ENCODE measurements at places on chromosomes 1 and 21.

GRCh38 chr1:204599098-204599497 lies 82.9 kb downstream of the MDM4 start:
- no peak for DNase-seq

- no peak for DNase-seq
These were observed 230.7 kb upstream of the DUSP10 start for GRCh38 chr1:221972276-221973235.

- DNase-seq: no peak
These were observed 283.6 kb upstream of the C1orf105 start for GRCh38 chr1:172136925-172137324.

- DNase-seq: no peak
These were observed 186.5 kb downstream of the ROR1 start for GRCh38 chr1:63960326-63960725.

DNA sequence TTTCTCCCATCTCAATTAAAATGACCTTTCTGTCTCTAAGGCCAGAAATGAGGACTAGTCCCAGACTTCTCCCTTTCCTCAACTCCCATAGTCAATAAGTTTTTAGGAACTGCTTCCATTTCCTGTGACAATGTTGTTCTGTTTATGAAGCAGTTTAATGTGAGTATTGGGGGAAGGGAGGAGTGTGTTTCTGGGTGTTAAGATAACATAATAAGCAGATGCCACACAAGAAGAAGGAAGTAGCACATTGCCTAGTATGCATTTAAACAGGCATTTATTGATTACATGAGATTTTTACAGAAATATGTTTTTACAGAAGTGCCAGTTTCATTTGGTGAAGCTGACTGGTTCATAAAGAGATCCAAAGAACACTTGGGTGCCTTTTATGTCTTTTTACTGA lies 65.6 kb upstream of the TNR start:
- no peak for DNase-seq

DNA sequence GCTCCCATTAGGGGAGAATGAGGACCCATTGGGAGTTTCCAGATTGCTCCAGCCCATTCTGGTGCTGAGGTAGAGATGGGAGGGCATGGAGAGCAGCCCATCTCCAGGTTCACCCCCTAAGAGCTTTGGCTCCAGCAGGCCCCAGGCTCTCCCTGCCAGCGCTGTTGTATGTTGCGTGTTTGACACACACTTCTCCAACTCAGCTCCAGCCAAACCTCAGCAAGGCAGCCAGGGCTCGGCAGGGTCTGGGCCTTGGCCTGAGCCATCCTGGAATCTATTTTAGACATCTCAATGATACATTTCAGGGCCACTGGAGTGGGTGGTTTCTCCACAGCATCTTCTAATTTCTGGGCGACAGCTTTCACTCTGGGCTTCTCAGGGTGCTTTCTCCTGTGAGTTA lies 117.0 kb downstream of the NAV1 start:
- DNase-seq: no peak

- DNase-seq: no peak
These were observed 26.3 kb upstream of the NEK2 start for GRCh38 chr1:211701733-211702132.

DNA sequence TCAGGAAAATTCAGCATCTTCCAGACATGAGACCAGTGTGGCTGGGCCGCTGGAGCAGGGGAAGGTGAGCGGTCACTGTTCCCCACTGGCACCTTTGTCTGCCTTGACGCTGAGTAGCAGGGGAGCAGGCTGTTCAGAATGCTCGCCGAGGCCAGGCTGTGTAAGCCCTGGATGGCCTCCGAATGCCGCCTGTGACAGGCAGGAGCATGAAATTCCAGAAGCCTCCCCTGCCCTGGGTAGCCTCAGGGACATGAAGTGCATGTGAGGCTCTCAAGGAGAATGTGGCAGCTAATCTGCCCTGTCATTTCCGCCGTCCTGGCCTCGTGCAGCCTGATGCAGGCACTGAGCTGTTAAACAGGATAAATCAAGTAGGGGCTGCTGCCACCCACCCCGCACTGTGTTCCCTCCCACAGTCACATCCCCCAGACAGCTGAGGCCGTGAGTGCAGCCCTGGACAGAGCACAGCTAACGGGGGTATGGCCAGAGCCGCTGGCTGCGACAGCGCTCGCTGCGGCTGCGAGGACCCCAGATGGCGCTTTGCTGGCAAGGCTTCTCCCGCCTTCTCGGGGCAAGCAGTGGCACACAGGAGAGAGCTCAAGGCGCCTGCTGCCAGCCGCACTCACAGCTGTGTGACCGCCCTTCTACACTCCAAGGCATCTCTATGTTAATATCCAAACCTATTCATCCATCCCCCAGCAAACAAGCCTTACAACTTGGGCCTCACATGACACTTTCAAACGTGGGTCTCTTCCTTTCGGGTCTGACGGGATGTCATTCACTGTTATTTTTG lies 105.0 kb upstream of the COL6A1 start:
- DNase-seq: no peak

DNA sequence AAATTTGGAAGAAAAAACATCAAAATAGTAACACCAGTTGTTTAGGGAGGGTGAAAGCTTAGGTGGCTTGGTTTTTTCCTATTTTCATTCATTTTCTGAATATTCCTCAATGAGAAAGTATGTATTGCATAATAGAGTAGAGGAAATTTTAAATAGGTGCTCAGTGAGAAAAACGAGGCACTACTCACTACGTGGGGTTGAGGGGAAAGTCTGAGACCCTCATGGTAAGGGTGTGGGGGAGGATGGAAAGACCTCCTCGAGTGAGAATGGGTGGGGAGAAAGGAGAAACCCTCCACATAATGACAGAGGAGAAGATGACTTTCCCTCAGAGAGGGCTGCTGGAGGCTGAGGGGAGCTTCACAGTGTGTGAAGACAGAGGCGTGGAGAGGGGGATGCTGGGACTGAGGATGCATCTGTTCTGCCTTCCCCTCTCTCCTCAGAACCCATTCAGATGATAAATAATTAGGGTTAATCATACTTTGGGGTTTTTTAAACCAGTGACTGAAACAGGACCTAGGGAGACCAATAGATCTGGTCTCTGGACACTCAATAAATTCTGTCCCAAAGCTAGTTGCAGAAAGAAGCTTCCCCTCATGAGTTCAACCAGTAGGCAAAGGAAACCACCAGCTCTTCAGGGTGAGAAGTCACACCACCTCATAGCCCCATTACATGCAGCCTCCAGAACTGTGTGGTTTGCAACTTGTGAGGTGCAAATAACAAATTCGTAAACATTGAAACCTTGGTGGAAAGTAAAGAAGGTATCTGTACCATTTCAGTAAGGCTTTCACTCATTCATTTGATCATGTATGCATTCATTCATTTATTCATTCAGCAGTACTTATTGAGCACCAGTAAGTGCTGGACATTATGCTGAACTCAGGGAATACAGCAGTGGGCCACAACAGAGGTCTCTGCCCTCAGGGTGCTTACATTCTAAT lies 17.1 kb downstream of the SLAMF7 start:
- no peak for DNase-seq

- DNase-seq: no peak
These were observed at the start of gene ENO1 for GRCh38 chr1:8878448-8878697. TSS of gene ENO1 (minus strand) at chr1:8878686. CDS start at chr1:8874908, 3,778 bp downstream.

- DNase-seq: no peak
These were observed 143.7 kb upstream of the CAMK1G start for GRCh38 chr1:209439828-209440227.

- no peak for DNase-seq
These were observed 1156.5 kb downstream of the NCAM2 start for GRCh38 chr21:22154579-22155274.

DNA sequence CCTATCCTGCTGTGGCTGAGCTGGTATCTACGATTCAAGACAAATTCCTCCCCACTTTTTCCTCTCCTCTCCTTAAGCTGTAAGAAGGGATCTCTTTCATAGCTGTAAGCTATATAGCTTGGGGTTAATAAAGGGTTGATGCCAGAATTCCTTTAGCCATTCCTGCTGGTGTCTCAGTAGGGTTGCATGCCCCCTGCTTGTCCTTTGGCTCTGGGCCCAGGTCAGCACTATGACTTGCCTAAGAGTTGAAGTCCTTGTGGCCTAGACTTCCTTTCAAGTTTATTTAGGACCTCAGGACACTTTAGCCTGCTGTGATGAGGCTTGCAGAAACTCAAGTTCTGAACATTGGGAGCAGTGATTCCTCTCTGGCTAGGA lies 270.0 kb downstream of the AMY1C start:
- no peak for DNase-seq

GRCh38 chr1:115782571-115783281 lies 14.2 kb upstream of the CASQ2 start:
- DNase-seq: no peak

- DNase-seq: no peak
These were observed 44.9 kb upstream of the NTPCR start for GRCh38 chr1:232905331-232906034.

DNA sequence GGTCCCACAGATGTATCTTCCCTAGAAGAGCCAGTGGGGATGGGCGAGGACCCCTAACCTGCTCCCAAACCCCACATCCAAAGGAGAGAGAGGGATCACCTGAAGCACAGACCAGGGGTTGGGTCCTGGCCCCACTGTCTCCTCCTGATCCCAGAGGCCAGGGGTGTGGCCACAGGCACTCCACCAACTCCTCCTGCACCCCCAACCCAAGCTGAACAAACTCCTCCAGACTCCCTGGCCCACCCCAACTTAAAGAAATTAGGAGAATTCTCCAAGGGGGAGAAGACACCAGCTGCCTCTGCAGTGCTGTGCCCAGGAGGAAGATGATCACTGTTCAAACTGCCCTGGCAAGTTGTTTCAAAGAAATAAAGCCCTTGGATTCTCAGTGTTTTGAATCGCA lies 4.5 kb upstream of the PRAMEF12 start:
- no peak for DNase-seq

DNA sequence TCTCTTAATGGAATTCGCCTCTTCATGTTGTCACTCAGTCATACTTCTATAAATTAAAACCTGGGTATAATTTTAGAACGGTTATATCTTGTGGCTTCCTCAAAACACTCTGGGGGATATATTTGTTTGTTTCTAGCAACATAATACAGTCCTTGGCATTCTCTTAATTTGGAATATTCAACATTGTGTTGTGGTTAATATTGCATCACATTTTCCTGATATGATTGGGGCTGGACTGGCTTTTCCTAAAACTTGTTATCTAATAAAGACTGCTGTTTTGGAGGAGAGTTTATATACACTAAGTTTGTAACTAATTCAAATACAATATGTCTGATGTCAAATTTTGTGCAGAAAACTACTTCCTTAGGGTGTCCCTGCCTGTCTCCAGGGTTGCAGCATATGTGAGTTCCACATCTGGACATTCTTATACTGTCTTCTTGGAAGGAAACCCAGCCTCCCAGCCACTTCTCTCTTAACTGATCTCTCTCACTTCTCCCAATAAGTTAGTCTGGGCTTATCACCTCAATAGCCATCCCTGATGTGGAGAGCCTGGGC lies 892.6 kb downstream of the MRPL39 start:
- no peak for DNase-seq

- DNase-seq: no peak
These were observed 11.1 kb downstream of the MTX1 start for GRCh38 chr1:155219592-155220031.

- DNase-seq: no peak
These were observed 45.3 kb downstream of the TIAM1 start for GRCh38 chr21:31298618-31299269.

- DNase-seq: no peak
These were observed 8.0 kb upstream of the ATP1A2 start for GRCh38 chr1:160107512-160107911.

GRCh38 chr1:40973912-40974311 lies 5.6 kb upstream of the CTPS1 start:
- DNase-seq: no peak

- DNase-seq: no peak
These were observed 291.2 kb downstream of the PTPRC start for GRCh38 chr1:198929961-198930599.

- DNase-seq: no peak
These were observed 1.5 kb upstream of the KCNH1 start for GRCh38 chr1:211135342-211135950.

GRCh38 chr21:44749759-44750674 lies 38.6 kb upstream of the TSPEAR start:
- no peak for DNase-seq

- DNase-seq: no peak
These were observed 55.8 kb downstream of the ROR1 start for GRCh38 chr1:63829349-63830327.

- no peak for DNase-seq
These were observed 28.6 kb downstream of the LGR6 start for GRCh38 chr1:202221911-202222909.

- no peak for DNase-seq
These were observed 552.5 kb upstream of the ADAMTS5 start for GRCh38 chr21:27519361-27519760.

- no peak for DNase-seq
These were observed 104.5 kb upstream of the AJAP1 start for GRCh38 chr1:4549930-4550329.

DNA sequence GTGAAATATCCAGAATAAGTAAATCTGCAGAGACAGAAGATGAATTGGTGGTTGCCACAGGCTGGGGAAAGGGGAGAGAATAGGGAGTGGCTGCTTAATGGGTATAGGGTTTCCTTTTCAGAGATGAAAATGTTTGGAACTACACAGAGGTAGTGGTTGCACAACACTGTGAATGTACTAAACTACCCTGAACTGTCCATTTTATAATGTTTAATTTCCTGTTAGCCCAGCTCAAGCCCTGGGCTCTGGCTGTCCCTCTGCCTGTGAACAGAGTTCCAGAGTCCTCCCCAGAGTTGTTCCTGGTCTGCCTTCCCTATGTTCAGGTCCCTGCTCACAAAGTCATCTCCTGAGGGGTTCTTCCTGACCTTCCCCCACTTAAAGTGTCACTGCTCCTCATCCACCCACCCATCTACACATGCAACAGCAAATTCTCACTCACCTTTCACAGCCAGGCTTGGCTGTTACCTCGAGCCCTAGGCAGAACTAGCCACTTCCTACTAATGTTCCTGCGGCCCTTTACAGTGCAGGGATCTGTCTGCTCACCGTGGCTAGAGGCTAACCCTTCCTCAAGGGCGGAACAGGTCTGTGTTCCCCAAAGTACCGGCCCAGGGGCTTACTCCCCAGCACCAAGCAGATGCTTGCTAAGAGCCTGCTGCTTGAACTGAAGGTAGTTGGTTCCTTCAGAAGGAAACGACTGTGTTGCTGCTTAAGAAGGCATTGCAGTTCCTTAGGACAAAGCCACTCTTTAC lies 22.4 kb downstream of the DHCR24 start:
- no peak for DNase-seq
